ENCODE measurements at places on chromosomes 1 and 21.

DNA sequence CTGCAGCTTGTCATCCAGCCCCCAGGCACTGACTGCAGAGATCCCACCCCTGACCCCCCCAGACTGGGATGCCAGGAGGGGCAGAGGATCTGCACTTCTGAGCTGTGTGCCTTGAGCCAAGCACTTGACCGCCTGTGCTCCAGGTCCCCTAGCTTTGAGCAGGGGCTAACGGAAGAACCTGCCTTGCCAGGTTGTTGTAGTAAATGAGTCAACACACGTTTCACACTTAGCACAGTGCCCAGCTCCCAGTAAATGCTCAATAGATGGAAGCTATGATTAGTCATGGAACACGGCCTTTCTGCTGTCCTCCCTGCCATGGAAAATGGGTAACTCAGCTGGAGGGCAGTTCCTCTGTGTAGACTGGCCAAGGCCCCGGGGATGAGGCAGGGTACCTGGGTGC is 24.1 kb downstream of the IFFO2 start:
- no peak for DNase-seq

- DNase-seq = no peak
Observed at GRCh38 chr21:32322676-32323075, 24.0 kb downstream of the MRAP start.

DNA sequence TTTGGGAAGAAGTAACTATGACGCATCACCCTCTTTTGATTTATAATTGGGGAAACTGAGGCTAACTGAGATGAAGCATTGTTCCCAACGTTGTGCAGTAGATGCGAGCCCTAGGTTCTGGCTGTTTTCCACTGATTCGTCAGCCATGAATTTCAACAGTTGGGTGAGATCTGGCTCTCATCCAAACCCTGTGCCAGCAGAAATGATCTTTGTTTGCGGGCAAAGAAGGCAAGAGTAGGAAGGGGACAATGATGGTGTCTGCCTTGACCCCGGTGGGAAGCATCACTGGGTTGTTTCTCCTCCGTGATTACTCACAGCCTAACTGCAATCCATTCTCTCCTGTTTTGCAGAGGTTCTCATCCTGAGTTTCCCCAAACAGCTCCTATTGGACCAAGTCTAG is 142.3 kb downstream of the MIS18A start:
- DNase-seq = no peak

DNA sequence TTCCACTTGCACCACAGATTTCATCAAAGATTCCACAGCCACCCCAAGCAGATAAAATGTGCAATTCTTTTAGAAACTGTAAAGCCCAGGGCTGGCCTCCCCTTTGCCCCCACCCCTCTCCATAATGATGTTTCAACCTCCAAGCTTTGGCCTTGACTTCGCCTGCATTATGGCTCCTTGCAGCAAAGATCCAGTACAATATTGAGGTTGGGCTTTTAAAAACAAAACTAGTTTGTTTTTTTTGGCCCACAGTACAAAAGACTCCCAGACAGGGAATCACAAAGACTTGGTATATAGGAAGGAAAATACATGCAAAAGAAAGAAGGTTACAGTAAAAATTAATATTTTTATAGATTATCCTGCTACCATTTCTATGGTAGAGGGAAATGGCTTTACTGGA is 356.5 kb upstream of the PTBP2 start:
- no peak for DNase-seq

GRCh38 chr1:160659566-160659965 is 12.7 kb upstream of the SLAMF1 start:
- DNase-seq = no peak
